ENCODE measurements at places on chromosomes 6 and 20.
A peak's percentile ranks its signal among the peaks of the same experiment; 100 is the strongest.

DNA sequence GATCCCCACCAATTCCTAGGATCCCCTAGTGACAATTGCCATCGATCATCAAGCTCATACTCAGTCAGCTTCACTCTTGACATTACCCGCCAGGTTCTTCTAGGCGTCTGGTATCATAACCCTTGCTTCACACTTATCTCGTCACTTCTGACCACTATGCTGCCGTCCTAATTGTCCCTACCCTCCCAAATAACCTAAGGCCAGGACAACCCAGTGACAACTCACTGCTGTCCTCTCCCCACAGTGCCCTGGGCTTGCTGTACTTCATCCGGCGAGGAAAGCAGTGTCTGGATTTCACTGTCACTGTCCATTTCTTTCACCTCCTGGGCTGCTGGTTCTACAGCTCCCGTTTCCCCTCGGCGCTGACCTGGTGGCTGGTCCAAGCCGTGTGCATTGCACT is 3.7 kb downstream of the SYS1 start:
- DNase-seq: no peak

DNA sequence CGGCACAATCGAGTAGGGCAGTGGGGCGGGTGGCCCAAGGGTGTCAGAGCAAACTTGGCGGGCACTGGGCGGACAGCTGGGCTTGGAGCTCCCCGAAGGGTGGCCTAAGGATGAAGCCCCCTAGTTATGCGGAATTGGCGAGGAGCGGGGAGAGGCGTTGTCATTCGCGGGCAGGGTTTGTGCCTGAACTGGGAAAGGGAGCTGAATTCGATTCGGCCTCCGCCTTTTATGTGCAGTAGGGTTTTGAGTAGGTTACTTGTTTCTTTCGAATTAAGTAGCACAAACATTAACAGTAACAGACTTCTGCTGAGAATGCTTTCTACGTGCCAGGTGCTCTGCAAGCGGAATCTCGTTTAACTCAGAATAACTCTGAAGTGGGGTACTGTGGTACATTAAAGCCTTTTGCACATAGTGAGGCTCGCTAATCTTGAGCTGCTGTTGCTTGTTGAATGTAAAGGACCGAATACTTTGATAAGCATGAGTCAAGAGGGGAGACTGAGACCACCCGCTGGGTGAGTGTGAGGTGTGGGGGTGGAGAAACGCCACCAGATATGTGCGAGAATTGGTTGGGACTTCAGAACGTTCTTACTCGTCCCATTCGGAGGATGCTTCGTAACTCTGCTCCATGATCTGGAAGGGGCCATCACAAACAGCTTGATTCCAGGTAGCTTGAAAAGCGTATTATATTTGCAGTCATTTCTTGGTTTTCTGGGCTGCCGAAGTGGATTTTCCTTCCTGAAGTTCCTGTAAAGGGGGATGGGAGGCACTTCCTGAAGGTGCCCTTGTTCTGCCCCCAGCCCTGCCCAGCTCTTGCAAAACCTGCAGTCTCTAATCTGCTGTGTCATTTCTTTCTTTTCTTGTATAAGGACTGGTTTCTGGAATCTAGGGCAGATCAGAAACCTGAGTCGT is 833 bp downstream of the RAB5IF start:
- DNase-seq: no peak

- no peak for DNase-seq
These were observed 45.4 kb upstream of the BMP6 start for GRCh38 chr6:7680393-7681075.

GRCh38 chr6:165031502-165031901 is 277.9 kb downstream of the C6orf118 start:
- DNase-seq: no peak

GRCh38 chr6:33667072-33667471 is 44.4 kb downstream of the UQCC2 start:
- no peak for DNase-seq

DNA sequence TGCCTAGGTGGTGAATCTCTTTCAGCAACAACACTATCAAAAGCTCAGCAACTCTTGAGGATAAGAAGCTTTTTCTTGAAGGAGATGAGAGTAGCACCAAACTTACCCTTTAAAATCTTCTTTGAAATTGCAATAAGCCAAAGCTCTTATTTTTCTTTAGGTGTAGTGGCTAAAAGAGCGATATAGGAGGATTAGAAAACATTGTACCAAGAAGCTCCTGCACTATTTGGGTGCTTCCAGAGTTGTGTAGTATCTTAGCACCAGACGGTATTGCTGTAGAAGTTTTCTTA is 1.2 kb downstream of the FUT9 start:
- DNase-seq: no peak

DNA sequence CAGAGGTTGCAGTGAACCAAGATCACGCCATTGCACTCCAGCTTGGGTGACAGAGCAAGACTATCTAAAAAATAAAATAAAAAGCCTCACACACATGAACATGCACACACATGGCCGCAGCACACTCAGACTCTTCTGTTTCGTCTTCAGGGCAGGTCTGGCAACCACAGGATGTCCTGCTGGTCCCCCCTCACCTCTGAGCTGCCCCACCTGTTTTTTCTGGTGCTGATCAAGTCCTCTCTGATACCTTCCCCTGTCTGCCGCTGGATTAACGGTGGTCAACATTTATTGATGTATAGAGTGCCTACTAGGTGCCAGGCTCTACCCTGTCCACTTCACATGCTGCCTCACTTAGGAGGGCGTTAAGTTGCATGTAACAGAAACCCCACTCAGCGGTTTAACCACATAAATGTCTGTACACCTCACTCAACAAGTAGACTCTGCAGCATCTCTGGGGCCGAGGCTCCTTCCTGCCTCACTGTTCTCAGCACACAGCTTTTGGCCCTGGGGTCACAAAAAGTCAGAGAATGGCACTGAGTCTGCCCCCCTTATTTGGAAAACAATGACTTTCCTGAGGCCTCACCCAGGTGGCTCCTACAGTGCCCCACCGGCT is 4.5 kb upstream of the AP5S1 start:
- DNase-seq: no peak

- DNase-seq: no peak
These were observed 477.0 kb upstream of the CHD6 start for GRCh38 chr20:42095221-42095620.

DNA sequence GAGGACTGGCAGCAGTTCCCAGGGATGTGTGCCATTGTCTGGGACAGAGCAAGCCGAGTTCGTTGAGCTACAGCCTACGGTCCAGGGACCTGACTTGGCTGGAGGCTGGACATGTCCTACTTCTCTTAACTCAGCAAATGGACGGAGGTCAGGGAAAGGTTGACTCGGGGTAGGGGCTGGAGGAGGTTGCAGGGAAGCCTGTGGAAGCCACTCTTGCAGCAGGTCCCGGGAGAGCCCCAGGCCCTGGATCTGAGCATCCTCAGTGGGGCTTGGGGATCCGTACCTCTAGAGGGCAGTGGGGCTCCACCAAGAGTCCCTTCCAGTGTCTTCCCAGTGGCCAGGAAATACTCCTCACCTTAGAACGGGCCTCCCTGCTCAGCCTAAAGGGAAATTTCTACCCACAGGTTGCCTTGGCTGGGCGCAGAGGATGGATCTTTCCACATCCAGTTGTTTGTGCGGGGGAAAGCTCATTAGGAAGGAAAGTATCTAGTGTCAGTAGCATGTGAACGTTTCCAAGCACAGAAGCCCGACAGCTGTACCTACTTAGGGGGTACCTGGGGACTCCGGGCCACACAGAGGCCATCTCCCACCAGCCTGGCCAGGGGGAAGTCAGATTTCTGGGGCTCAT is 170.2 kb downstream of the NFATC2 start:
- peak; percentile 72 for DNase-seq

GRCh38 chr6:166419286-166419685 is 36.5 kb upstream of the MPC1 start:
- DNase-seq: no peak
